ENCODE measurements at places on chromosomes 12 and 14.

GRCh38 chr12:43692064-43692463 is 66.5 kb downstream of the PUS7L start:
- no peak for DNase-seq

GRCh38 chr12:115322275-115322674 is 638.3 kb upstream of the TBX3 start:
- no peak for DNase-seq

- DNase-seq: no peak
Observed at GRCh38 chr12:43832463-43833168, 3.3 kb upstream of the TMEM117 start.

DNA sequence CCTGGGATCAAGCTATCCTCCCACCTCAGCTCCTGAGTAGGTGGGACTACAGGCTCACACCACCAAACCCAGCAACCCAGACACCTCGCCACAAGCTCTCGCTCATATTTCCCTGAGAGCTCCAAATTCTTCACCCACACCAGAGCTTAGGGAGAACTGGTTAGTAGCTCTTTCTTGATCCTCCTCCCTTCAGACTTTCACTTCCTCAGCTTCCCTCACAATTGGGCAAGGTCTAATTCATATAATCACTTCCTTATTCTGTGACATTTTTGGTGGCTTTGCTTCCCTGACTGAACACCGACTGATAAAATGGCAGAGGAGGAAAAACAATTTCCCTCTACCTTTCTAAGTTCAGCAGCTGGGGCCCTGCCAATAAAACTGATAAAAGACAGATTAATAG is 88.5 kb downstream of the GXYLT1 start:
- no peak for DNase-seq

GRCh38 chr12:59030415-59030814 is 110.1 kb upstream of the LRIG3 start:
- DNase-seq: no peak

- DNase-seq: no peak
Observed at GRCh38 chr14:73176685-73177084, 40.4 kb downstream of the PSEN1 start.

- no peak for DNase-seq
Observed at GRCh38 chr12:47829584-47829983, 9.9 kb upstream of the HDAC7 start.

GRCh38 chr12:131539381-131539780 is 171.5 kb upstream of the SFSWAP start:
- no peak for DNase-seq

DNA sequence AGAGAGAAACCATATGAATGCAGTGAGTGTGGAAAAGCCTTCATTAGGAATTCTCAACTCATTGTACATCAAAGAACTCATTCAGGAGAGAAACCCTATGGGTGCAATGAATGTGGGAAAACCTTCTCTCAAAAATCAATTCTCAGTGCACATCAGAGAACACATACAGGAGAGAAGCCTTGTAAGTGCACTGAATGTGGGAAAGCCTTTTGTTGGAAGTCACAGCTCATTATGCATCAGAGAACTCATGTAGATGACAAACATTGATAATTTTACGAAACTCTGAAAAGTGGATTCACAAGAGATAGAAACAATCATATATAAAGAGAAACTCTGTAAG is 22.9 kb downstream of the ZNF268 start:
- no peak for DNase-seq

- no peak for DNase-seq
Observed at GRCh38 chr12:10226086-10226485, 13.4 kb downstream of the GABARAPL1 start.

DNA sequence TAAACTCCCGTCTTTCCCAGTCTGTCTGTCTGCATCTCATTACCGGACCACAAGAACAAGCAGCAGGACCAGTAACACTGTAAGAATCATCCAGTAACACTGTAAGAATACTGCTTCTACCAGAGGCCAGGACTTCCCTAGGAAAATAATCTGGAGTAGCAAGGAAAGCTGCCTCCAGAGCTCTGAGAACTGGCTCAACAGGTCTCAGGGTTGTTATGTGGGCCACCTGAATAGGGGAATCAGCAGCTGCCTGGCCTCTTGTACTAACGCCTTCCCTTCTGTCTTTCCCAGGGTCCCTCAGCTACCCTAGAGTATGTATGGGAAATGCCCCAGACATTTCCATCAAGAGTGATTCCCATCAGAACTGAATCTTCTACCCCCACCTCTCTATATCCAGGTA is 954 bp upstream of the SLC39A2 start:
- DNase-seq: no peak

DNA sequence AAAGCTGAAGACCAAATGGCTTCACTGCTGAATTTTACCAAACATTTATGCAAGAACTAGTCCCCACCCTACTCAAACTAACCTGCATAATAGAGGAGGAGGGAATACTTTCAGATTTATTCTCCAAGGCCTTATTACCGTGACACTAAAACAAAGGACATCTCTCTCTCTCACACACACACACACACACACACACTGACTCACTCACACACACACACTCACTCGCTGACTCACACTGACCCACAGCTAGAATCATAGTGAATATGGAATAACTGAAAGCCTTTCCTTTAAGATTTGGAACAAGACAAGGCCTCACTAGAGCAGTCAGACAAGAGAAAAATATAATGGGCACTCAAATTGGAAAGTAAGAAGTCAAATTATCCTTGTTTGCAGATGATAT is 1014.1 kb downstream of the TMTC2 start:
- no peak for DNase-seq

- DNase-seq: no peak
Observed at GRCh38 chr12:11543457-11544158, 105.9 kb upstream of the ETV6 start.

DNA sequence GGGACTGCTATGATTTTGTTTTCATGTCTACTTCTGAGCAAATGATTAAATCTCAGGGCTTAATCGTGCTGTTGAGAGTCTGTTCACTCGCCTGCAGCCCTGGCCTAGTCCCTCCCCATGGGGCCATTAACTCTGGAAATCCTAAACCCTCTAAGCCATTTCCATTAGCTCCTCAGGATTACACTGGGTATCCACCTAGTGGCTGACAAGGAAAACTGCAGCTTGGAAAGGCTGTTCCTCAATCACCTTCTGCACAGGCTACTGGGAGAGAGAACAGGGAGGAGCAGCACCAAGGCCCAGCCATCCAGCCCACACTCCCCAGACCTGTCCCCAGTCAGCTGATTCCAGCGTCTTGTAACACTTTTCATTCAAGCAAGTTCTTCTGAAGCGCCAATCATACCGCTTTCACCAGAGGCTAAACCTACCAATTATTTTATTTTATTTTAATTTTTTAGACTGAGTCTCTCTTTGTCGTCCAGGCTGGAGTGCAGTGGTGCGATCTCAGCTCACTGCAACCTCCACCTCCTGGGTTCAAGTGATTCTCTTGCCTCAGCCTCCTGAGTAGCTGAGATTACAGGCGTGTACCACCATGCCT is 48.7 kb downstream of the NEUROD4 start:
- peak; percentile 59 for DNase-seq

GRCh38 chr14:66401449-66402095 is 84.6 kb upstream of the CCDC196 start:
- no peak for DNase-seq

- no peak for DNase-seq
Observed at GRCh38 chr12:31001581-31002360, 71.9 kb upstream of the DDX11 start.

- no peak for DNase-seq
Observed at GRCh38 chr12:31850268-31850667, 108.9 kb upstream of the RESF1 start.

GRCh38 chr12:90216815-90217214 is 508.2 kb upstream of the ATP2B1 start:
- DNase-seq: no peak
